CD4-positive, alpha-beta T cell treated with Interleukin-4 for 4 hours (primary cell): ENCODE measurements at places on chromosomes 12 and 14.

DNA sequence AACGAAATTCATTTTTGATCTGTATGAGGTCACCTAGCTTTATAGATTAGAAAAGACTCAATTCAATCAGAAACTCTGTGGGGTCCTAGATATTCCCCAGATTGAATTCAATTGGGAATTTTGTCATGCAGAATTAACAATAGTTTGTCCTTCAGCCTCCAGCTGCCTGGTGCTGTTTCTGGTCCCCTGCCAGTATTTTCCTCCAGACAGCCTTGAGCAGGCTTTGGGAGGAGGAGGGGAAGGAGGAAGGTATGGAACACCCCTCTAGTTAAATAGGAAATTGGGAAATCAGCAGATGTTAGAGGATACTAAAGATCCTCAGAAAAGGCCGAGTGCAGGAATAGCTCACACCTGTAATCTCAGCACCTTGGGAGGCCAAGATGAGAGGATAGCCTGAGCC, 10.6 kb downstream of the GRIP1 start:
- no peak for DNase-seq

DNA sequence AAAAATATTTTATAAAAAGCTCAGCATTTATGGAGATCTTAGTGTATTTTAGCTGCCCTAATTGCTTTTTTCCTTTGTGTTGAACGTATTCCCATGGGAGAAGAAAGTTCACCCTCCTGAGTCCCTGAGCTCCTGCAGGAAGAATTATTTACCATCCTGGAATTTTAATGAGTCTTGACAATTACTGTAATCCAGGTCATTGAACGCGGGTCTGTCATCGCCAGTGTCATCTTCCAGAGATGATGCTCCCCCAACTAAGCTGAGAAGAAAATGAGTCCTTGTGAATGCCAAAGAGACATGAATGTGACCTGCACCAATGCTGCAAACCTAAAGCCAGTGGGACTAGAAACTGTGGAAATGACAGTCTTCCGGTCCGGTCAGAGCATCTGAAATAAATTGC, 129.5 kb downstream of the FBXL14 start:
- no peak for DNase-seq

- DNase-seq = no peak
These were observed 87.2 kb upstream of the PTPRB start for GRCh38 chr12:70724444-70724843.

DNA sequence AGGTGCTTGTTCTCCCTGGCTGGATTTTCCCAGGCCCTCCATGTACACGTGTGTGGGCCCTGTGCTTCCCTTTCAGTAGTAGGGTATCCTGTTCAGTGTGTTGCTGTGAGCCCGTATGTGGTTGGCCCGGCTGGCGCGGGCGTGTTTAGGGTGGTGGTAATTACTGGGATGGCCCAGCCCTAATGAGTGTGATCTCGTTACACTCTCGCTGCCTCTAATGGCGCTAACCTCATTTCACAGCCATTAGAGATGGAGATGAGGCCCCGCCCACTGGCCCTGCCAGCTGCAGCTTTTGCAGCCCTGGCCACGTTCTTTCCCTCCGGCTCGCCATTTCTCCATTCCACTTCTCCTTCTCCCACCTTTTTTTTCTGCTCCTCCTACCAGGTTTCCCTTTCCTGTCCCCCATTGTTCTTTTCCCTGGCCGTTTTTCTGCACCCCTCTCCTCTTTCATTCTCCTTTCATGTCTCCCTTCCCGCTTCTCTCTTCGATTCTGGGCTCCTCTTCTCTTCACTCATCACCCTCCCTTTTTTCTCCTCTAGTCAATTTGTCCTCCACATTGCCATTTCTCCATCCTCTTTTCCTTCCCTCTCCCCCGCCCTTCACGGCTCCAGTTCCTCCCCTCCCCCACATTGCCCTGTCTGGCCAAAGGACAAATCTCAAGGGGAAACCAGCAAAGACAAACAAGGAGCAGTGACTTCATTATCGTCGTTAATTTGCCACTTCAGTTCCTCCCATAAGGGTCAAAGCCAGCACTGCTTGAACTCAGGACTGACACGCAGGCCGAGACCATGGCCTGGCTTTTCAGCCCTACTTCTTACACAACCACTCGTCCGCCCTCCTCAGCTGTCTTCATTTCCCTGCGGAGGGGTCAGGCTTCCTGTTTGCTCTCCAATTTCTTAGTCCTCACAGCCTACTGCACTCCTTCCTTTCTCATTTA, 6.8 kb downstream of the ZFHX2 start:
- no peak for DNase-seq

DNA sequence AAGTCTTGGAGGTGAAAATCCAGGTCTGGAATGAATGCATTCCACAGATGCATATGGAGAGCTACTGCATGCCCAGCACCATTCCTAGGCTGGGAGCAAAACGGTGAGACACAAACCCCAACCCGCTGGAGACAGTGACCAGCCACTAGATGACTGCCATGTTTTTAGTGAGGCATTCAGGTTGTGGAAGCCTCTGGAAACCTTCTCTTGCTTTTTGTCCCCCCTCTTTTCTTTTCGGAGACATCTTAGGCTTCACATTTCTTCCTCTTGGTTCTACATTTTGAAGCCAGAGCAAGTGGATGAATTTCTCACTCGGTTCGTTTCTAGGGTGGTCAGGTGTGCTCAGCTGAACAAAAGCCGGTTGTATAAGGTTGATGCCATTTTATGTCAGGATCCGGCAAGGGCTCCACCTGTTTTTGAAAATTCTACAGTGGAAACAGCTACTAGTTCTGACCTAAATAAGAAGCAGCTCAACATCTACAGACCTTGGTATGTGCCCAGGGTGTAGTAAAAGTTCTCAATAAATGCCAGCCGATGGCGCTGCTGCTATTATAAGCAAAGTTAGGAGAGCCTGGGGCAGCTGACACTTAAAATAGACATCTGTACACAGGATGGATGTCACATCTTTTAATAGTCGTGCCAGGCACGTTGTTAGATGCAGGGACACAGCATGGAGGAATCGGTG, 1.8 kb upstream of the ZNF839 start:
- peak; percentile 36 for DNase-seq

GRCh38 chr14:74557691-74558090, 54.3 kb downstream of the LTBP2 start:
- DNase-seq = no peak

GRCh38 chr12:123099560-123100192, 51.2 kb downstream of the PITPNM2 start:
- DNase-seq = no peak

DNA sequence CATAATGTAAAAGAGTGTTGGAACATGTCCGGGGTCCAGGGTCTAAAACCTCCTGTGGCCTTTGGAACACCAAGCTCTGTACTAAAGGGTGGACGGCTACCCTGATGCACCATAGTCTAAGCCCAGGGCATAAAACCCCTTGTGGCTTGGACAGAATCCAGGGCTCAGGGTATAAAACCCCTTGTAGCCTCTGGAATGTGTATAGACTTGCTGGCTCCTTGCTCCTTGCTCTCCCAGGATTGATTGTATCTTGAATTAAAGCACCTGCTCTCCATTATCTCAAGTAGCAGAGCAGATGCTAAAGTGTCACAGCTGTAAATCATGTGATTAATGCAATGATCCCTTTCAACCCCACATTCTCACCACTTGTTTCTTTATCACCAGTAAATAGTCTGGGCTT, 556.5 kb downstream of the LRFN5 start:
- DNase-seq = no peak

DNA sequence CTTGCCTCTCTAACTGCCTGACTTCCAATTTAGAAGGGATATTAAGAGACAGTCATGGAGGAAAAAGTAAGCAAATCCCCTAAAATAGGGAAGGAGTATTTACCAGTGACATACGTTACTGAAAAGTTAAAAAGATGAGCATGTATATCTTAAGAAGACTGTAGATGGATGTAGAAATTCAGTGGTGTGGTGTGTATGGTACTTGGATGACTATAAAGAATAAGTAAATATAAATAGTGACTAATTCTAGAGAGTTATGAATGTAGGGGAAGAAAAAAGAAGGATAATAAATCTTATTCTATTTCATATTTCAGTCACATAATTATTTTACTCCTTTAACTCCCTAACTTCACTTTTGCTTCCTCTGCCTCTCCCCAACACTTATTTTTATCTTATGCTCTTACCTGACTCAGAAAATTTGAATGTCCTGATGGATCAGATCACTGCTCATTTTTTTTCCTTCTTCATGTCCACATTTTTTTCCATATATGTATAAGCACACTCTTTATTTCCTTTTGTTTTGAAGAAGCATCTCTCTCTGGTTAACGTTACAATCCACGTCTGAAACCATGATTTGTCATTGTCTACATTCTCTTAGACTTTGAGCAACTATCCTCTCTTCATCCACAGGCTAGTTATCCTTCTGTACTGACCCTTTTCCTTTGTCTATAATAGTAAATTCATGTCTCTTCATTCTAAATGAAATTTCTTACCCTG, 422.7 kb upstream of the SYT1 start:
- no peak for DNase-seq

GRCh38 chr12:109343677-109344076, 4.0 kb upstream of the MYO1H start:
- no peak for DNase-seq

DNA sequence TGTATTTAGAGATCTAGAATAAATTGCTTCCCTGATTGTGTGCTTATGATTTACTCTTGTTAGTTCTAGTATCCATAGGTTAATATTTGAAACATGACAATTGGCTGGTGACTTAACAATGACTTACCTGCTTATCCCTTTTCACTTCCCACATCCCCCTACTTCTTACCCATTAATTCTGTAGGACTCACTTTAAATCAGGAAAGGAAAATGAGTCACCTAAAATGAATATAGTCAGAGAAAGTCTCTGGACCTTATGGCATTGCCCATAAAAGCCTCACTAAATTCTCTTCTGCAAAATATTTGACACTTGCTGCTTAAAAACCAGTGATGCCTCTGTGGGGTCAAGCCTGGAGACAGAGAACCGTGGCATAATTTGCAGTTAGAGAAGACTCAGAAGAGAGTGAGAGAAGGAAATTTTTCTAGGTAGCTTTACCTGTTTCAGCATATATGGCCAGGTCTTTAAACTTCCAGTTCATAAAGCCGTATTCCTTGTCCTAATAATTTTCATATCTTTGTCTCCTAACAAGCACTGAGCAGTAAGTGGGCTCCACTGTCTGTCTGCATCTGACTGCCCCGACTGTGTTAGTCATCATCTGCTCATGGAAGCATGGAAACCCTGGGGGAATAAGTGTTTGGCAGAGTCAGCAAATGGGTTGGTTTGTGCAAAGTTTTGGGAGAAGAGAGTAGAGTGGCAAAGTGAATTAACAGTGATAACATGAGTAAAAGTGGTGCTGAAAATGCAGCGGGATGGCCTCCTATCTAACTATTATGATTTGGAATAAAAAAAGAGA, 294.4 kb downstream of the AKAP6 start:
- DNase-seq = no peak

DNA sequence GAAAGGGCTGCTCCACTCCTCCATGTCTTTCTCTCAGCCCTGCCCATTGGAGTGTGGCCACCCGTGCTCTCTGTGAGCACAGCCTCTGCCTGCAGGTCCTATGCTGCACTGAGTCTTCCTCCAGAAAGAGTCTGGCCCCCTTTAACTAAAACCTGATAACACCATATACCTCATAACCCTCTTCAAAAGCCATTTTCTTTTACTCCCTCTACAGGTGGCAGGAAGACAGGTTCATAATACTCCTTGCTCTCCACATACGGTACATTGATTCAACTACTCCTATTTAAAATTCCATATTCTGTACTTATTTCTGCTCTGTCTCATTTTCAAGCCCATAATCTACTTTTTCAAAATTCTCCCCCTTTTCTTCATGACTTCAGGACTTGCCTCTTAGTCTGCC, 144.0 kb downstream of the HELB start:
- DNase-seq = no peak

DNA sequence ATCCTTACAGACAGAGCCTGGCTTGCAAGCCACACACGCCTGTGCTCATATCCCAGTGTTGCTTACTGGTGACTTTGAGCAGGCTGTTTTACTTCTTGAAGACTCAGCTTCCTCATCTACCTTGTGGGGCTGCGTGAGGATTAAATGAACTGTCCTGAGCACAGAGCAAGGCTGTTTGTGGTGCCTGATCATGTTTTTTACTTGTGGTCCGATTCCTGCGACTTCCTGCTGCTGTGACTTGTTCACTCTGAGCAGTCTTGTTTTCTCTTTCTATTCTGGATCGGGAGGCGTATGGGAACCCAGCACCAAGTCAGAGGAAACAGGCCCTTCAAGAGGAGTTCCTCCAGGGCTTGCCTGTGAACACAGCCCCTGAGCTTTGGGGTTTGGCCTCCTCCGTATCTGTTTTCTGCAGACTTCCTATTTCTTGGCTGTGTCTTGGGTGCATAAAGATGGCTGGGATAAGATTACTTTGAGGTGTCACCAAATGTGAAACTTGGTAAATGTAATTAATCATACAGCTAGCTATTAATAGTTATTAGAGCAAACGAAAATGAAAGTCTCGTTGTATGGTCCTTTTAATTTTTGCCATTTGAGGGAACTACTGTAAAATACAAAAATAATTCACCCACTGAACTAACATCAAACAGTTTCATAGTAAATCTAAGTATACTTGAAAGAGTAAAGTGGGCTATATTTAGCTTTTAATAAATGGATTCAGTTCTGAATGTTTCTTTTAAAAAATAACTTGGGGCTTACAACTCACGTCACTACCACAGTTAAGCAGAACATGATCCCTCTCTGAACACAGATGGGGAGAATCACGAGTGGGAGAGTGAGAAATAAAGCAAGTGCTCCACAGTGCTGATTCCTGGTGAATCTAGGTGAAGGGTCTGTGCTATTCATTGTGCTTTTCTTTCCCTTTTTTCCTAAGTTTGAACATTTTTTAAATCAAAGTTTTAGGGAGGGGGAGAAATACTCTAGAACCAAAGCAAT, 251.5 kb downstream of the FOXN3 start:
- peak; percentile 12 for DNase-seq

GRCh38 chr12:1469070-1469469, 125.3 kb downstream of the FBXL14 start:
- DNase-seq = no peak

DNA sequence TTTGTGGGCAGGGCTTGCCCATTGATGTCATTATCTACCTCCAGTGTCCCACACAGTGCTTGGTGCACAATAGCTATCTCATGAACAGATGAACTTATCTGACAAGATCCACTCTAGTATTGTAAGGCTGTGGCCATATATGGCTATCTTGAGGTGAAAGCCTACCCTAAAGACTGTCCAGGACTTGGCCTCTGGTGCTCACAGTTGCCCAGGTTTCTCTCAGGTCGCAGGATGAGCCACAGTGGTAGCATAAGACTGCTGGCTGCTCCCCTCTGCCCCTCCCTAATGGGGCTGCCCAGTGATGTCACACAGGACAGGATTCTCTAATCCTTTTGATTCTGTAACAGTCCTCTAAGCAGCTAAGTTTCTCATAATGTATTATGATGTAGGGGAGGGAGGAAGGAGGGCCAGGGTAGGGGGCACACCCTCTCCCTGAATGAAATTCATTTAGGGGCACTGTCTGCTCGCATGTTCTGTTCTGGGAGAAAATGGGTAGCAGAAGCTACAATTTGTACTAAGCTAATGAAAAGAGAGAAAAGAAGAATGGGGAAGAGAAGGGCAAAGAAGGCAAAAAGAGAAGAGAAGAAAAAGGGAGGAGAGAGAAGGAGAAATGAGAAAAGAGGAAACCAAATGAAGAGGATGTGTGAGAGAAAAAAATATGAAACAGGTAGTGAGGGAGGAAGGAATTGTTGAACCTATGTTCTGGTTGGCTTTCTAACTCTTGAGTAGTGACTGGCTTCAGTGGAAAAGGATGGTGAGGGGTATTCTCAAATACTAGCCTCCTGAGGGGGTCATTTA, 3.4 kb upstream of the PPM1A start:
- no peak for DNase-seq
